ENCODE measurements at places on chromosomes 7 and 10. TPM values are rescaled to one million over a fixed set of nuclear protein-coding genes. Genes with fewer than 3 reads are reported as not detected.

The CCZ1B gene
- 25.6 TPM for total RNA-seq

The MOGAT3 gene
- total RNA-seq = not detected

The GOLGA7B gene
- not detected for total RNA-seq

The PNLIPRP1 gene
- not detected for total RNA-seq
